ENCODE measurements at places on chromosomes 5 and 9.

GRCh38 chr9:36173861-36174260, 4.7 kb downstream of the CCIN start:
- no peak for DNase-seq

DNA sequence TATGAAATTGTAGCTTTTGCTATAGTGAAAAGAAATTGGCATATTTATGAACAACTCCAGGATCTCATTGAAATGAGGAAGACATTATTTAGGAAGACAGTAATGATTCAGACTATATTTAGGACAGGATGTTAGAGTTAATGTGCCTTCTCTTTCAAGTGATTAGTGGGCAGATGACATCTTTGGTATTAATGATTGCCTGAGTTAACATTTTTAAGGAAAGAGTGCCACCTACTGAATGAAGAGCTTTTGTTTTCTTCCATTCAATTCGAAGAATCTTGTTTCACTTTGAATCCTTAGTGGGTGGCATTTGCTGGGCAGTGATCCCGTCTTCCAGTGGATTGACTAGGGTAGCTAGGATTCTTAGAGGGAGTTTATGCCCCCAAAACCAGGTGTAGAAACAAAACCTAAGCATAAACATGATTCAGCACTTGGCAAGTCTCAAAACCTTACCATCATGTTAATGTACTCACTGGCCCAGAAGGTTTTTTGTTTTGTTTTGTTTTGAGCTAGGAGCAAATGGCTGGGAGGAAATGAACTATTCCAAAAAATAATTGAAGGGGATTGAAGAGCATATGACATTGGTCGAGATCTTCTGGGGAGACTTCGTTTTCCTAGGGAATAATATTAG, 23.2 kb downstream of the MAP3K1 start:
- no peak for DNase-seq

DNA sequence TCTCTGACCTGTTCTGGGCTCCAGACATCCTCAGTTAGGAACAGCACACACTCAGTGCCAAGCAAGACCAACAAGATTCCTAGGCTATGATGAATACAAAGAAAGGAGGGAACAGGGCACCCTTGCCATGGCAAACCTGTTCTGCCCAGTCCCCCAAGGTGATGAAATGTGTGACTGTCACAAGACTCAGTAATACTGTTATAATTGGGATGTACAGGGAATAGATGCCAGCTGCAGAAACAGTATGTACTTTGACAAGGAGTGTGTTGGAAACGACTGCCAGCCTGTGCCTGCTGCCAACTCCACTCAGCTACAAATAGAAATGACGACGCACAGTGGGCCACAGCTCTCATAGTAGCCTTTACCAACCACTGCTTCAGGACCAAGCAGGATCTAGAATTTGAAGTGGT, 453.0 kb downstream of the EFNA5 start:
- no peak for DNase-seq

DNA sequence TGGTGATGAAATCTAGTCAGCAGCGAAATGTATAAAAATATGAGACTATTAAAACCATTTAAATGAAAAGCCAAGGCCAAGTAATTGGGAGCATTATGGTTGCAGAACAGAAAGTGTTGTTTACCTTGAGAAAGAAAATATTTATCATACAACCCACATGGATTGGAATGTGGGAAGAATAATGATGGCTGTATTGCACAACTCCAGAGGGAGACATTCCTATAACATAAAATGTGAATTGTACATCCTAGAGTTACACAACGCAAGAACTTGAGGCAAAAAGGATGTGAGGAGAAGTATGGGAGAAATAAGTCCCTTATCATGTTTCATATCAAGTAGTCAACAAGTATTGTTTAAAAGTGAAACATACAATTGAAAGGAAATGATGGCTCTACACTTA, 1014.0 kb upstream of the SEMA6A start:
- no peak for DNase-seq

DNA sequence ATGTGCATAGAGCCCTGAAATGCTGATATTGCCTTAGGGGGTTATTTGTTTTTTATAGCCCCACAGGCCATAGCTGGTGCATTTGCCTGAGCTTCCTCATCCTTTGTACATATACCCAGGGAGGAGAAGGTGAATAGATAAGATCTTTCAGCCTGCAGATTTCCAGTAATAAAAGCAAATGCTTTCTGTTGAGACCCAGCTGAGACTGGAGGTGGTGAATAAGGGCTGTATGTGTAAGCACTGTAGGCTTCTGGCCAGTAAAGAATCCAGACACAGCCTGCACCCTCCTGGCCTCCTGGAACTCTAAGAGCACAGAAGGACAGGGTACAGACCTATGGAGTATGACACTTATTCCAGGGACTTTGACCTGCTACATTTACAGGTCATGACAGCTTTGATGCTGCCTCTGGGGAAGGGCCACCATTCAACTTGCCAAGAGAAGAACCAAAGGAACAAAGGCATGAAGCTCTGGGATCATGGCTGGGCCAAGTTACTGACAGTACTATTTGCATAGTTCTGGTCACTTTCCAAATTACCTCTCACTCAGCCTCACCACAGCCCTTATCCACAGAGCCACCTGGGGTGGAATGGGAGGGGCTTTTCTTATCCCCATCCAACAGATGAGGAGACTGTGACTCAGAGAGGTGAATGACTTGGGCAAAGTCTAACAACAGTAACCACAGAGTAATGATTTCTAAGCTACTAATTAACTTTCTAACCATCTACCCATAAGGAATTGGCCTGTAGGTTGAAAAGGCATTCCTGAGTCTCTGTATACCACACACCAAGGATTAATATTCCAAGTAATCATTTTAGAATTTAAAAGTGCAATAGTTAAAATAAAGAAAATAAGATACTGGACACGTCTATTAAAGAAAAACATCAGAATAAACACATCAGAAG, 604.5 kb upstream of the KLF4 start:
- no peak for DNase-seq

- no peak for DNase-seq
These were observed 1262.2 kb downstream of the EFNA5 start for GRCh38 chr5:106408570-106408969.

DNA sequence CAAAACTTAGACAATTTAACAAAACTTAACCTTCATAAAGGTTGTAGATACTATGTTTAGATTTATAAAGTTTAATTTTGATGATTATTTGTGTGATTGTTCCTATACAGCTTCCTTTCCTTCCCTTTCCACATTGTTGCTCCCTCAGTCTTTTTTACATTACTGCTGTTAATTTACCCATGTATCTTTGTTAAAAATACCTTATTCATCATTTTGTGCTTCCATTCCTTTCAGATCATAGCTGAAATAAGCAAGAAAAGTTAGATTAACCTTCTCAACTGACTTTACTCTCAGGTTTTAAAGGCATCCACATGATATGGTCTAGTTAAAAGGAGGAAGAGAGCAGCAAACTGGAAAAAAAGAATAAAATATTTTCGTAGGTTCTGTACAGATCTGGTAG, 2.0 kb downstream of the SMAD5 start:
- DNase-seq, result no peak

GRCh38 chr5:113969901-113970300, 392.0 kb upstream of the KCNN2 start:
- no peak for DNase-seq

DNA sequence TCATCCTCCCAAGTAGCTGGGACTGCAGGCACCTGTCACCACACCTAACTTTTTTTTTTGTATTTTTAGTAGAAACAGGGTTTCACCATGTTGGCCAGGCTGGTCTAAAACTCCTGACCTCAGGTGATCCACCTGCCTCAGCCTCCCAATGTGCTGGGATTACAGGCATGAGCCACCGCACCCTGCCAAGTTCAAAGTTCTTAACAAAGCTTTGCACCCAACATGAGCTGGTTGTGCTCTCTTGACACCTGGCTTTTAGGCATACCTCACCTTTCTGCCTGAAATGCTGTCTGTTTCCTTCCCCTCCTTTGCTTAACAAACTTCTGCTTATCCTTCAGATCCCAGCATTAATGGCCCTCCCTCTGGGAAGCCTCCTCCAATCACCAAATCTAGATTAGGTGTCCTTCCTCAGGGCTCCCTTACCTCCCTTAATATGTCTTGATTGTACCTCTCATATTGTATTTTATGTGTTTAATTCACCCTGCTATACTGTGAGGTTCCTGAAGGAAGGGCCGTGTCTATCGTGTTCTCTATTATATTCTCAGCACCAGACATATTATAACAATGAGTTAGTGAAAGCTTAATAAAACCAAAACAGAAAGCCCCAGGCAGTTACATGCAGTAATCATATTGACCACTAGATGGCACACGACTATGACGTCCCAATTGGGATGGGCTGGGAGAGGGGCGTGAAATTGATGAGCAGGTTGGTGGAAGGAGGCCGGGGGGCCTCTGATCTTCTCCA, 62.9 kb upstream of the PPARGC1B start:
- peak; percentile 27 for DNase-seq

DNA sequence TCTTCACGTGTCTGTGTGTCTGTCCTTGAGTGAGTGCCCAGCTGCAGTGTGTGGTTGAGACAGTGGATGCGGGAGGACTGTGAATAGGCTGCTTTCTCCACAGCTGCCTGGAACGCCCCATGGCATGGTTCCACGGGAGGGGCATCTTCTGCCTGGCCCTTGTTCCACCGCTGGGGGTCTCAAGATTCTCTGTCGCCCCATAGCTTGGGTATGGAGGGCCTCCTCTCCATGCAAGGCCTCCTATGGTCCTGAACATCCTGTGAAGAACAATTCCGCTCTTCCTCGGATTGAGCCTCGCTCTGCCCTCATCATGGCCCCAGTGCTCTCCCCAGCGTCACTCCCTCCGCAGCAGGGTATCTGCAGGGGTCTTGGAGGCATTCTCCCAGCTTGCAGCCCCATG, 36.1 kb downstream of the COL5A1 start:
- DNase-seq, result no peak

GRCh38 chr5:150022681-150023080, 22.1 kb downstream of the HMGXB3 start:
- DNase-seq, result no peak

DNA sequence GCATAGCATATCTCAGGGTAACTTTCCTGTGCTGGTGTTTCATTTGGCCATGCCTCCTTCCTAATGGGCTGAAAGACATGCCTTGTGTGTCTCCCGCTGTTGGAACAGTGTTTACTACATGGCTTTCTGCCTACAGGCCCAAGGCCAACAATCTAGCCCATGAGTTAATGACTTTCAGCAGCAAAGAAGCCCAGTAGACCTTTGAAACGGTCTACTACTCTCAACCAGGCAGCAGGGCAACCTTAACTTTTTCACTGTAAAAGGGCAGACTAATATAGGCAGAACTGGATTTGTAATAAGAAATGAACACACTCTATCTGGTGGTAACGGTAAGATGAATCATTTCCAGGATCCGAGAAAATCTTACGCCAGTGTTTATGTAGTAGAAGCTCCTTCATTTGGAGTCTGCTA, 21.0 kb downstream of the C5orf15 start:
- DNase-seq, result no peak

GRCh38 chr9:32378496-32378895, 5.9 kb upstream of the ACO1 start:
- DNase-seq, result peak; percentile 38

GRCh38 chr9:33080534-33080933, 4.1 kb upstream of the SMU1 start:
- DNase-seq, result no peak

DNA sequence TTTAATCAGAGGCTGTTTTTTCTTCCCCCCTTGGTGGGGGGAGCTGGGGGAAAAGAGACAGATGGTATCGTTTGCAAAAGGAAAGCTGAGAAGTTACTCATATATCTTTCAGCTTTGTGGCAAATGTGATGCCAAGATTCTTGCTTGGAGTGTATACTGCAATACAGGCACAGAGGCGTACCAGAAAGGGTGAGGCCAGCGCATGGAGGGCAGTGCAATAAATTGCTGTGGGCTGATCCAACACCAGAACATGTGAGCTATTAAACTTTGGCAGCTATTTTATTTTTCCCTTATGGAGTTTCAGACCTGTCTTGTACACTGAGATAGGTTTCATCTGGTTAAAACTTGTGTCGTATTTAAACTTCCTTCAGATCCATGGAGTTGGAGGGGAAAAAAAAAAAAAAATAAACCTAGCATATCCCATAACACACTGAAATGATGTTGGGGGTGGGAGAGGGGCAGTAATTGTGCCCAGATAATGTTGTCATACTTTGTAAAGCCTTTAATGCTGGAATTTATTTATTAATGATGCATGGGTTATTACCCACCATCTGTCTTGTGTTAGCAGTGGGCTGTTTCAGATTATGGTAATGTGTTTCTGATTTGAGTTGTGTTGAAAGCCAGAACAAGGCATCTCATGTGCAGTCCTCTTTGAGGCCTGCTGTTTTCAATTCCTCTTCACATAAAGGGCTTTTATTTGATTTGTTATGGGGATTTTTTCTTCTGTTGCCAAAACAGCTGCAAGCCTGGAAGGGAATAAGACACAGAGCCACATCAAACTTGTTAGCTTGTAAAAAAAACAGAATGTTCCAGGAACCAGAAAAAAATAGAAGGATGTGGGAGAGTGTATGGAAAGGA, 891.3 kb downstream of the TLE1 start:
- no peak for DNase-seq
